Activated naive CD4-positive, alpha-beta T cell treated with anti-CD3 and anti-CD28 coated beads, Interleukin-2, amount 50 U/mL, for 16 hours (primary cell): ENCODE measurements at places on chromosomes 2 and 18.

DNA sequence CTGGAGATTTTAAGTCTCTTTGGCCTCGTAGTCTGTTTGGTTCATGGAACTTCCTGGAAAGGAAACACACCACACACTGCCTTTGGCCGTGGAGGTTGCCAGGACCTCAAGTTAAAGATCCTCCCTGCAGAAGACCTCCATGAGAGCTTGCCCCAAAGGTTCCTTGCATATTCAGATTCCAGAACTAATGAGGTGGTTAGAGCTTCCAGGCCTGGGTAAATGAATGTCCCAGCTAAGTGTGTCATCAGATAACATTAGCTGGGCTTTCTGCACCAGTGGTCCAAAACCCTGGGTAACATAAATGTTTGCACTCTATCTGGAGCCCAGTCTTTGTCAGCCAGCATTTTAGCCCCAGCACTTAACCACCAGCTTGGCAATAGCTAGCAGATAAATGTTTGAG, 122.1 kb upstream of the EML6 start:
- DNase-seq, result no peak

DNA sequence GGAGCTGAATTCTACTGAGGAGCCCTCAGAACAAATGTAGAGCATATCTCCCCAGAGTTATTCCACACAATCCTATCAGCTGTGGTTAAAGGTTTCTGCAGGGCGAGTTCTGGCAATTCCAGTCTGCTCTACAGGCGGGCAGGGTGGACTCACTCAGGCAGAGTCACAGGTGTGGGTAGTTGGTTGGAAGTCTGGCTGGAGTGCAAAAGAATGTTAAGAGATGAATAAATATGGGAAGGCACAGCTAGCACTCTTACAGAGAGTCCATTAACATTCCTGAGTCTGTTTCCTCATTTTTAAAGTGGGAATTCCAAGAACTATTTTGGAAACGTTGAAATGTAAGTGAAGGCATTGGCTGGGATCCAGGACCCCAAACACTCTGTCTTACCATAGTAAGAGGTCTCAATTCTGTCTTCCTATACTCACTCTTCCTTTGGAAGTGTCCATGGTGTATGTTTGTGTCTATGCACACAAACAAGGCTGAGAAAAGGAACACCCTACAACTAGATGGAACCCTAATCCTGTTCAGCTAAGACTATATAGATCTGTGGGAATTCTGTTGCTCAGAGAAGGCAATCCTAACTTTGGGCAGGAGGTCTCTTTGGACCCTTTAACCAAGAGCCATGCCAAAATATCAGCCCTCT, 63.3 kb upstream of the AQP4 start:
- DNase-seq, result no peak

DNA sequence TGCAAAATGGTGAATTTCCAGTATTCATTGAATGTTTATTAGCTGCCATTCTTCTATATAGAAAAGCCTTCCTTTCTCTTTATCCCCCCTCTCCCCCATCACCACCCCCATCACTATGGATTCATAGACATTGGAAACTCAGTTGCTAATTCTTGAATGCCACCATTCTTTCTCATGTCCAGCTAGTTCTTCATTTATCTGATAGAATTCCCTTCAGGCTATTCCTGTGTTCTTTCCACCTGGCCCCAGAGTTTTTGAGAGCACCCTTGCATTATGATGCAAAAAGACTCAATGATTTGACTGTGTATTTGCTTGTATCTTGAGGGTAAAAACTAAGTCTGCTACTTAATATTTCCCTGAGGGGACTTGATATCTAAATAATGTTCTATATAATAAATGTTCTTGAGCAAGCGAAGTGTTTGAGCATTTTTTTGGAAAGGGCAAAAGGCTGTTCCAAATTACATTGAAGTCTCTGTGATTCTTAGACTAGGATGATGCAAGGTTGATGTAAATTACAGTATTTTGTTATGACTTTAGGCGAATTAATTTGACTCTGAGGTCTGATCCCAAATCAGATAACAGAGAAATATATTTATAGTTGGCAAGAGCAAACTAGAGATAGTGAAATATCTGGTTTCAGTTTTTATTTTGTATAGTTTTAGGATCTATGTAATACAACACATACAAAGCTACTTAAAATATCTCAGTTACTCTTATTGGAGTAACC, 18.8 kb upstream of the SOS1 start:
- DNase-seq, result no peak

DNA sequence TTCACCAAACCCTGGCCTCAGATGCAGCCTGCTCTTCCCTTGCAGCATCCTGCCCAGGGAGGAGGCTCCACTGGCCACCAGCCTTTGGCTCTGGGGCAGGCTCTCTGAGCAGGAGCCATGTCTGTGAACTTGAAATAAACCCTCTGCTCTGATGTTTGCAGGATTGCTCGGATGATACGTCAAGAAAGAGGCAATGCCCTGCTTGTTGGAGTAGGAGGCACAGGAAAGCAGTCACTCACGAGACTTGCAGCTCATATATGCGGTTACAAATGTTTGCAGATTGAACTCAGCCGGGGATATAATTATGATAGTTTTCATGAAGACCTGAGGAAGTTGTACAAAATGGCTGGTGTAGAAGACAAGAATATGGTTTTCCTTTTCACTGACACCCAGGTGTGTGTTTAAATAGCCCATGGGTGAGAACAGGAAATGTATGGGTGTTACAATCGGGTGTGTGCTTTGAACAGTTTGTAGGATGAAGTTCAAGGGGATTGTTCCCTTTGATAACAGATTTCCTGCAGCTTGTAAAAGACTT, 177.9 kb downstream of the DNAH6 start:
- DNase-seq, result peak; percentile 17

GRCh38 chr2:126571403-126571802, 84.6 kb upstream of the GYPC start:
- no peak for DNase-seq

GRCh38 chr2:199452260-199452990, 5.3 kb downstream of the SATB2 start:
- no peak for DNase-seq

DNA sequence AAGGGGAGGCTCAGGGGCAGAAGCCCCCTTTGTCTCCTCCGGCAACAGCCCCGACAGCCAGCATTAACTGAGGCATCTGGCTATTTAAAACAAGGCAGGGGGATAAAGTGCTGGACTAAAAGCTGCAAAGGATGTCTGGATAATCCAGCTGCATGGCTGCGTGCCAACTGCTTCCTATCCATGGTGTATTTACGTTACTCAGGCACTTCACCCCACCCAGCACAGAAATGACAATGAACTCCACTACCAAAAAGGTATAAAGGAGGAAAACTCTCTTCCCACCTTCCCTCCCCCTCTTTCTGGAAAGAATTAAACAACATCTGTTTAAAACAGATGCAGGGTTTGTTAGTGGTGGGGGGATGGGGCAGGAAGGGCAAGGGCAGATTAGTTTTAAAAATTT, 82.5 kb downstream of the SPRED2 start:
- DNase-seq, result no peak

GRCh38 chr2:202450785-202451184, 74.7 kb downstream of the BMPR2 start:
- DNase-seq, result no peak

GRCh38 chr2:109194620-109194937, 65.6 kb downstream of the SH3RF3 start:
- DNase-seq, result no peak

DNA sequence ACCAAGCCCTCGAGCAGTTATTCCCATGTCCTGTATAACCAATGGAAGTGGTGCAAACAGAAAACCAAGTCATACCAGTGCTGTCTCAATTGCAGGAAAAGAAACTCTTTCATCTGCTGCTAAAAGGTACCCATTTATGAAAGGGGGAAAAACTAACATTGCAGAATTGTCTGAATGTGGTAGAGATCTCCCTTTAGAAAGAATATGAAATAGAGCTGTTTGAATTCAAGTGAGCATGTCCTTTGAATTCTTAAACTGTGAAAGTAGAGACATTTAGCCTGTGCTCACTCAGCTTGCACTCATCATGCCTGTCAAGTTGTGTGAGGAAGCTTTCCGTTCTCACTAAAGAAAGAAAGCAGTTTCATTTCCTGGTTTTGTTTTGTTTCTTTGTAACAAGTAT, 87.4 kb downstream of the EML4 start:
- no peak for DNase-seq

DNA sequence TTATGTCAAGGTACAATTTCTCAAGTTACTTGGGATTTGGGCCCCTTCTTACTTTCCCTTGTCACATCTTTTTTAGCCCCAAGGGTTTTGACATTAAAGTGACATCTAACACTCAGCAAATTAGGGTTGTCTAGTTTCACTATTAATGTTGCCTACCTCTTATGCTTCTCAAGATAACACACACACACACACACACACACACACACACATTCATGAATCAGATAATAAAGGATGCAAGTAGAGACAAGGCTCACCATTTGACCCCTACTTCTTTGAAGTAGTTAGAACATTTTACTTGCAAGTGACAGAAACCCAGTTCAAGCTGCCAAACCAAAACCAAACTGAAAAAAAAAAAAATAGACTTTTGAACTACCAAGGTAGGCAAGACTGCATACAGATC, 138.8 kb downstream of the TRIB2 start:
- no peak for DNase-seq

DNA sequence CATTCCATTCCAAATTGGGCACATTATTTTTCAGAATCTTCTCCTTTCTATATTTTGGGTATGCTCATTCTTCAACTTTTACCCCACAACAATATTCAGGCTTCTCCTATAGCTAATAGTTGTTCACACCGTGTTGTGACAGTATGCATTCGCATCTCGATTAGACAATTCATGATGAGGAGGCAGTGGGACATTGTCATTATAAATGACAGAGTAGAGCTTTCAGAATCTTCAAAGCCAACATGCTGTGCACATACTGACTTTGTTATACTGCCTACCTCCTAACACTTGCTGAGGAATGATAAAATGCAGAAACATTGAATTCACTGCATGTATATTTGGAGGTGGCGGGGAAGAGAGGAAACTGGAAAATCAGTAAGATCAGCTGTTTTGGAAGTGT, 714.2 kb downstream of the SUCLG1 start:
- no peak for DNase-seq

- no peak for DNase-seq
Measured at GRCh38 chr2:1544478-1545069, 131.3 kb downstream of the TPO start.

DNA sequence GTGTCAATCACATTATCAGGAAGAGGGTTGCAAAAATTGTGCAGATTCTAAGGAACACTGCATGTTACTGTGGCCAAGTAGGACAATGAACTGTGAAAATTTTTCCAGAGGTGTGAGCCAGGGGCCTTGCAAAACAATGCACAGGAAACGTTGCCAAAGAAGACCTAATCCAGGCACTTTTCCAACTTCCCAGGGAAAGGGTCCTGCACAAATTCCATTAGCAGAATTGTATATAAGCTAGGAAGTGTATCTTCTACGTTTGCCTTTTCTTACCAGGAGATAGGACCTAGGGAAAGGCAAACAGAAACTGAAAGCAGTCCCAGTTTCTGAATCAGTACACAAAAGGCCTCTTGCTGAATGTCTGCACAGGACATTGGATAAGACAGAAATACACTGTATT, 1888.3 kb upstream of the CELF4 start:
- no peak for DNase-seq

DNA sequence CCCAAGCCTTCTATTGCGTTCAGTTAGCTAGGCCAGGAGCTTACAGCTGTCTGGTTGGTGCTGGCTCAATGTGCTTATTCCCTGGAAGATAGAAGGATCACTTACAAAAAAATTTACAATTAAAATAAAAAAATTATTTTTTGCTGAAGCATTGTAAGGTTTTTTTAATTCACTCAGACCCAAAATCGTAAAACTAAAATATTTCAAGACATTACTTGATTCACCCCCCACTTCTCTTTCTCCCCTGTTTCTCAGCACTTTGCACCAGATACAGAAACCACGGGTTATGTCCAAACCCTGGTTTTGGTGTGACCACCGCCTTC, 911 bp upstream of the PTPRM start:
- DNase-seq, result no peak

DNA sequence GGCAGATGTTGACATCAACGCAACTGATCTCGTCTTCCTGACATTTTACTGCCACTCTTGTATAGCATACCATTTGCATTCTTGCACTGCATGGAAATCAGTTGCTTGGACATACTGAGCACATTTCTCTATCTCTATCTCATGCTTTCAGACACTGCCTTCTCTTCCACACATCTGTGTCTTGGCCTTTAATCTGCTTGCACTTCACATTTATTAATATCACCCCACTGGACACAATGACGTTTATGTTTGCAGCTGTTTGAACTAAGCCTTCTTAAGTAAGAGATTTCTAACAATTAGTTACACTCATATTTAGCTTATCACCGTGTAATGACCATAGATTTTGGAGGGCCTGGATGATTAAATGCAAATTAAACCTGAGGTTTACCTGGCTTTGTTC, 229.8 kb upstream of the CDH19 start:
- DNase-seq, result no peak

- DNase-seq, result no peak
Measured at GRCh38 chr2:62398356-62398755, 107.6 kb downstream of the TMEM17 start.

- DNase-seq, result no peak
Measured at GRCh38 chr2:4278392-4278791, 575.0 kb downstream of the DCDC2C start.

- no peak for DNase-seq
Measured at GRCh38 chr18:26960911-26961310, 95.4 kb upstream of the AQP4 start.

DNA sequence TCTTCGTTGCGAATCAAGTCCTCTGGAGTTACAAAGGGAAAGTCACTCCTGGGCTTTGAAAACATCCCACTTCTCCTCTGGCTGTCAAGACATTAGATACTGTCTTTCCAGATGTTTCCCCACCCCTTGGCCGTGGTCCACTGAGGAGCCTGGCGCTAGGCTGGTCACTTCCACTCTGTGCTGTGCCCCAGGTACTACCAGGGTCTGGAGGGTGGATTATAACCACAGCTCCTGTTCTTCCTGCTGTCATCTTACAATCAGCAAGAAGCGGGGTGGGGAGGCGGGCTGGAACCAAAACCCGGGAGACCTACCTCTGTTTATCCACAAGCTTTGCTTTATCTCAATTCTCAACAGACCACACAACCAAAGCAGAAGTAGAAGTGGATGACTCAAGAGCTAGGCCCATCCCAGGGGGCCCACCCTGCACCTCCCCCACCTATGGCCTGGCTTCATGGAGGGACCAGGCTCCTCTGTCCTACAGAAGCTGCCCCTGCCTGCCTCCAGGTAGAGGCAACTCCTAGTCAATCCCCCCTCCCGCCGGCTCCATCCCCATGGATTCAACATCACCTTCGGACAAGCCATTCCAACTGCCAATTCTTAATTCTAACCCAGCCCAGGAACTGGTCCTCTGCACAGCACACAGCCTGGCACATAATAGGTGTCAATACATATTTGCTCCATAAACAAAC, 17.8 kb downstream of the SMAD7 start:
- DNase-seq, result no peak

GRCh38 chr2:225472161-225472560, 72.7 kb downstream of the NYAP2 start:
- no peak for DNase-seq
